ENCODE measurements at places on chromosomes 5 and 9. TPM values are rescaled to one million over a fixed set of nuclear protein-coding genes. Genes with fewer than 3 reads are reported as not detected.
A peak's percentile ranks its signal among the peaks of the same experiment; 100 is the strongest.

GRCh38 chr9:135359764-135360163 lies 119.8 kb upstream of the PPP1R26 start:
- no peak for DNase-seq

DNA sequence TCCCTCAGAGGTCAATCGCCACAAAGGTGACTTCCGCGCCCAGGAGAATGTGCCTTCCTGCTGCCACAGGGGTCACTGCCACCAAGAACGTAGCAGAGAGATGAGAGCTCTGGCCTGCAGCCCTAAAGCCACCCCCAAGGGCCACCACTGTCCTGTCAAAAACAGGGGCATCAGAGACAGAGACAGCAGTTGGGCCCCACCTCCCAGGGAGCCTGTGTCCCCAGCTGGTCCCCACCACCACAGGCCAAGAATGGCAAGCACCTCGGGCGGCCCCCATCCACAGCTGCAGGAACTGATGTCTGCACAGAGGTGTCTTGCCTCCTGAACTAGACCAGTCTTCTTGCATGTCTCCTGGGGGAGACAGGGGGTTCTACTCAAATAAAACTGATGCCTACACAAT lies 5.8 kb downstream of the SPATA31E1 start:
- DNase-seq = peak; percentile 25

DNA sequence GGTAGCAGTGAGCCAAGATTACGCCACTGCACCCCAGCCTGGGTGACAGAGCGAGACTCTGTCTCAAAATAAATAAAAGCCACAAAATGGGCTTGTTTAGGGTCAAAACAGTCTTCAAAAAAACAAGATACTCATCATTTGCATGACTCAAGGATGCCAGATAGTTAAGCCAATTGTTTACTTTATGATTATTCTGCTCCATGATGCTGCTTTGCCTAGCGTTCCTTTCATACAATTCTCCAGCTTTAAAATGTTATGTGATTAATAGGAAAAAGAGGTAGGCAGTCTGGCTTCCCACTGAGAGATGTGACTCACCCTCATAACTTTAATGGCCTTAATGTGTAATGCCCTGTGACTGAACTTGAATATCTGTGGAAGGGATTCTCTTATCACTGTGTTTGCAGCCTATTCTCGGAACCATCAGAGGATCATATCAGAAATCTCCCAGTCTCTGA lies 364.6 kb upstream of the TRPC7 start:
- no peak for DNase-seq

- DNase-seq = no peak
Measured at GRCh38 chr5:149913436-149914419, 30.9 kb downstream of the PDE6A start.

DNA sequence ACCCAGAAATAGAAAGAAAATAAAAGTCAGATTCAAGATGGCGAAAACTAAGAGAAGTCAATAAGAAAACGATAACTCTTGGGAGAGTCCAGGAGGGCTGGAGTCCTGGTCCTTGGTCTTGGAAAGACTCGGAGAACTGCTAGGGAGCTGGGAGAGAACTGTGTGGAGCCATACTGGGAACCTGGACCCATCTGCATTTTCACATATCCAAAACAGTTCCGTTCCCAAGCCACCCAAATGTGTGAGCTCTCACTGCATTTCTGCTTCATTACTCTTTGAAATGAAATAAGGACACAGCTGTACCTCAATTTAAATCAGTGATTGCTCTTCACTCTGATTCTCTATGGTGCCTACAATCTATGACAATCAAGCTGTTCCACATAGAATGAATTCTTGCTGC lies 68.1 kb upstream of the CER1 start:
- no peak for DNase-seq

DNA sequence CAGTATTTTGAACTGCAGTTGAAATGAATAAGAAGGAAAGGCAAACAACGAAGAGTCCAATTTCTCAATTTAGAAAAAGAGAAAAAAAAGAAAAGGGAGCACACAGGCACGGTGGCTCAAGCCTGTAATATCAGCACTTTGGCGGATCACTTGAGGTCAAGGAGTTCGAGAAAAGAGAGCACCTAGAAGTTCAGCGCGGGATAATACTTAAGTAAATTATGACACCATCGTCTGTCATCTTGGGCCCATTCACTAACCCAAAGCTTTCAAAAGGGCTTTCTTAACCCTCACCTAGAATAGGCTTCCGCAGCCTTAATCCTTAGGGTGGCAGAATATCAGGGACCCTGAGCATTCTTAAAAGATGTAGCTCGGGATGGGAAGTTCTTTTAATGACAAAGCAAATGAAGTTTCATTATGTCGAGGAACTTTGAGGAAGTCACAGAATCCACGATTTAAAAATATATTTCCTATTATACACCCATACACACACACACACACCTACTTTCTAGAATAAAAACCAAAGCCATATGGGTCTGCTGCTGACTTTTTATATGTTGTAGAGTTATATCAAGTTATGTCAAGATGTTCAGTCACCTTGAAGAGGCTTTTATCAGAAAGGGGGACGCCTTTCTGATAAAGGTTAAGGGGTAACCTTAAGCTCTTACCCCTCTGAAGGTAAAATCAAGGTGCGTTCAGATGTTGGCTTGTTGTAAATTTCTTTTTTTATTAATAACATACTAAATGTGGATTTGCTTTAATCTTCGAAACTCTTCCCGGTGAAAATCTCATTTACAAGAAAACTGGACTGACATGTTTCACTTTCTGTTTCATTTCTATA lies 602 bp upstream of the CD274 start:
- no peak for DNase-seq

CDC25C gene
- total RNA-seq = not detected

RMRP gene
- 5,304 TPM for total RNA-seq

GPR150 gene
- 0.08 TPM for total RNA-seq

GRXCR2 gene
- total RNA-seq = not detected
